ENCODE measurements at places on chromosomes 2 and 18. TPM values are rescaled to one million over a fixed set of nuclear protein-coding genes. Genes with fewer than 3 reads are reported as not detected.

GRCh38 chr18:76521417-76522121 lies 26.5 kb upstream of the ZNF516 start:
- no peak for DNase-seq

Gene TTR
- not detected for total RNA-seq

Gene ZNF236
- 8.0 TPM for total RNA-seq

DNA sequence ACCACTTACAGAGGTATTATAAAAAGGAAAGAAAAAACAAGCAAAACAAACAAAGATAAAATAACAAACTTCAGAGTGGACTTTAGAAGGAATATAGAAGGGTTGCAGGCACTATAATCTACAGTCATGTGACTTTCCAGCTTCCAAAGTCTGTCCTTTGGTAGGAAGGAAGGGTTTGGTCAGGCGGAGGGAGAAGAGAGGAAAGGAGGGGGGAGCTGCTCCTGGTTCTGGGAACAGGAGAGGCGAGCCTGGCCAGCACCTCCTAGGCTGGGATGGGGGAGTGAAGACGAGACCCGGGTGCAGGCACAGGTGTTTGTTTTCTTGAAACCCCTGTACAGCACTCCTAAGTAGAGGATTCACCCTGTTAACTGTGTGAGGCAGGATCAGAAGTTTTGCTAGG lies 53.8 kb upstream of the GATA6 start:
- DNase-seq = no peak

DNA sequence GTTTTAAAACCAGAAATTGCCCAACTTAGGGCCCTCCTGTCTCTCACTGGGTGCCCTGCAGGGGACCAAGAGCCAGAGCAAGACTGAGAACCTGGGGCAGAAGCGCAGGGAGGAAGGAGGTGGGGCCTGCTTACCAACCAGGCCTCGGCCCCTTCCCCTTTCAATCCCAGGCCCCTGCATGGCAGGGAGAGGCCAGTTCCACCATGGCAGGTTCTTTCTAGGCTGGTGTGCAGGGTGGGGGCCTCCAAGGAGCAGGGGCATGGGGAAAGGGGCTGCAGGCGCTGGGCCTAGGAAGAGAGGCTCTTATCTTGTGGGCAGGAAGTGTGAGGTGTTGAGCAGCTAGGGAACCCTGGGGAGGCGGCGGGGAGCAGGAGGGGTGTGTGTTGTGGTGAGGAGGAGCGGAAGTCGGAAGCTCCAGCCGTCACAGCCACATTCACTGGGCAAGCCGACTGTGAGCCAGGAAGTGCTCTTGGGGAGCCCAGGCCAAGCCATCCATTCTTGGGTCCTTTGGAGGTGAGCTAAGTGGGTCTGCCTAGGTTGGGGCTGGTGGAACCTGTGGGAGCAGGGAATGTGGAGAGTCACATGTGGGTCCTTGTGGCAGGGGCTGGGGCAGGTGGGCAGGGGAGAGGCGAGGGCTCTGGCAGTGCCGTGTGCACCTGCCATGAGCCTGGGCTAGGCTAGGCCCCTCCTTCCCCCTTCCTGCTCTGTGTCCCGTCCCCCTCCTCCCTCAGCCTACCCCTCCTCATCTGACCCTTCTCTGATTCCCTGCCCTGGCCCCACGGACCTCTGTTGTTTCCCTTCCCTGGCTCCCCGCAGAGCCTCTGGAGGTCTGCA lies at the start of gene PSD4:
TSS of gene PSD4 (plus strand) at position 430 of the 834 bp plus-strand sequence. CDS start 8,486 bp downstream, outside the sequence.
- DNase-seq = no peak

All from fibroblast of lung (primary cell).